Mononuclear cell (primary cell): ENCODE measurements at places on chromosomes 6 and 20. TPM values are rescaled to one million over a fixed set of nuclear protein-coding genes. Genes with fewer than 3 reads are reported as not detected.

The HLA-DPB1 gene
- total RNA-seq: 166 TPM

The FUT9 gene
- total RNA-seq: under 0.01 TPM

The TREML1 gene
- 41.7 TPM for total RNA-seq

The PTPRT gene
- total RNA-seq: under 0.01 TPM

The CGA gene
- total RNA-seq: not detected

The WFDC10B gene
- not detected for total RNA-seq

The C20orf204 gene
- 2.9 TPM for total RNA-seq

The SLC12A5 gene
- total RNA-seq: 0.10 TPM

The NRSN1 gene
- total RNA-seq: not detected

The KHDC1 gene
- total RNA-seq: 0.21 TPM

The FNDC11 gene
- total RNA-seq: 0.84 TPM

The HCK gene
- total RNA-seq: 52.4 TPM

The FAM162B gene
- not detected for total RNA-seq

The SUMO4 gene
- total RNA-seq: 16.9 TPM

The CCM2L gene
- 0.42 TPM for total RNA-seq

The ZSCAN12 gene
- total RNA-seq: 4.6 TPM

The MPIG6B gene
- 11.5 TPM for total RNA-seq

The GABRR1 gene
- 0.10 TPM for total RNA-seq

The CSTF1 gene
- 32.6 TPM for total RNA-seq

The RAET1G gene
- total RNA-seq: not detected

The C20orf144 gene
- 0.21 TPM for total RNA-seq

The TRIM15 gene
- not detected for total RNA-seq

The UST gene
- total RNA-seq: 1.5 TPM

The OGFR gene
- 51.5 TPM for total RNA-seq

The DYNLRB1 gene
- total RNA-seq: 48.3 TPM

The FAM217A gene
- total RNA-seq: not detected

The FABP7 gene
- total RNA-seq: not detected

The PAX1 gene
- total RNA-seq: not detected

The SOBP gene
- 0.10 TPM for total RNA-seq

The CLPSL2 gene
- total RNA-seq: not detected

The MEP1A gene
- total RNA-seq: not detected

The SCUBE3 gene
- not detected for total RNA-seq

The SMLR1 gene
- total RNA-seq: not detected

The TBC1D32 gene
- total RNA-seq: 13.4 TPM

The SIRPB2 gene
- 8.8 TPM for total RNA-seq

The MTG2 gene
- total RNA-seq: 3.1 TPM

The KIAA1755 gene
- 0.10 TPM for total RNA-seq

The SERINC3 gene
- 37.7 TPM for total RNA-seq

The BTN1A1 gene
- total RNA-seq: not detected

The ZC2HC1B gene
- total RNA-seq: not detected

The CFB gene
- total RNA-seq: 3.1 TPM

The PLCG1 gene
- 115 TPM for total RNA-seq

The HCRTR2 gene
- not detected for total RNA-seq

The DOK5 gene
- not detected for total RNA-seq

The EBF4 gene
- total RNA-seq: 0.63 TPM
